ENCODE measurements at places on chromosomes 16 and 17.

DNA sequence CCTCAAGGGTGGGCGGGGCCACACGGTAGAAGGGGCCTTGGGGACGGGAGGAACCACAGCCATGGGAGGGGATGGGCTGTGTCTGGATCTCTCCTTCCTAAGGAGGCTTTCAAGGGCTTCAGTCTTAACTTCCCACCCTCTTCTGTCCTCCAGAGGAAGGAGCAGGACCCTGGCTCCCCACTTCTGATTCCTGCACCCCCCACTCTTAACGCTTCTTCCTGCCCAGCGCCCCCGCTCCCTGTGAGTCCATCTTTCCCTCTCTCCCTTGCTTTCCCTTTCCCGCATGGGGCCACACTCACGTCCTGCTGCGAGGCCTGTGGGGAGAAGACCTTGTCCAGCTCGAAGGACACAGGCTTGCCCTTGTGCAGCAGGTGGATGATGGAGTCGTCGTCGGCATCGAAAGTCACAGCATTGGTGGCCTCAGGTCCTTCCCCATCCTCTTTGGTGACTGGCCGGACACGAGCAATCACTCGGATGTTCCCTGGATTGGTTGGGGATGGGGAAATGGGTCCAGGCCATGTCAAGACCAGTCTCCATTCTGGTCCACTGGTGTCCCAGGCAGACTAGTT is 29.7 kb downstream of the KATNB1 start:
- no peak for DNase-seq
- no peak overlapping the region for H3K4me3 ChIP-seq
- no peak overlapping the region for H3K27ac ChIP-seq
- H3K36me3 ChIP-seq: peaks cover 6% of the 10 kb centered on the region
- H3K27me3 ChIP-seq: no peaks in the 10 kb centered on the region

DNA sequence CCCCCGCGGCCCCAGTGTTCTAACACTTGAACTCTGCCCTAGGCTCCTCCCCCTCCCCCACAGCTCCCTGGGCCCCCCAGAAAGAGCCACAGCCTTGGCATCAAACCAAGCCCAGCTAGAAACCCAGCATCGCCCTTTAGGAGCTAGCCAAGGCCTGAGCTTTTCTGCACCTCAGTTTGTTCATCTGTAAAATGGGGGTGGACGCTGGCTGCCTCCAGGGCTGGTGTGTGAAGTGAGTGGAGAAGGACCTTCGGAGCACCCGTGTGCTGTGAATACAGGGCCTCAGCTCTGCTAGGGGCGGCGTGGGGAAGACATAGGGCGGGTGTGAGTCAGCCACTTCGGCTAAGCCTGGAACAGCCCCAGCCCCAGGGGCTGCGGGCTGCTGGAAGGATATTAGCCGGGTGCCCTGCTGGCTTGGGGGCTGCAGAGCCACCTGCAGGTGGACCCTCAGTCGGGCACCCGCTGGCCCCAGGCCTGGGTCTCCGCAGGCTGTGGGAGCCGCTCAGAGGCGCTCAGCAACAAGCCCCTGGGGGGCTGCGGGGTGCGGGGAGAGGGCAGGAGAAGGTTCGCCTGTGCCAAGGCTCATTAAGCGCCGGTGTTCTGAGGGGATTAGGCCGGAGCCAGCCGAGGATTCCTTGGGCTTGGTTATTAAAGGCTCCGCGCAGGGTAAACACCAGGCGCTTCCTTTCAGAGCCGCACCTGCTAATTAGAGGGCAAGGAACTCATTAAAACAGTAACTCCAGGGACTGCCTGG is 217.0 kb upstream of the CIBAR2 start:
- no peak for DNase-seq
- H3K4me3 ChIP-seq: no peak overlapping the region
- no peaks in the 10 kb centered on the region for H3K27me3 ChIP-seq
- H3K4me1 ChIP-seq: peaks cover 41% of the 10 kb centered on the region

- H3K4me3 ChIP-seq: no peak overlapping the region
- H3K27ac ChIP-seq: no peak overlapping the region
Measured at GRCh38 chr16:12111223-12111622, 134.7 kb downstream of the SNX29 start.

DNA sequence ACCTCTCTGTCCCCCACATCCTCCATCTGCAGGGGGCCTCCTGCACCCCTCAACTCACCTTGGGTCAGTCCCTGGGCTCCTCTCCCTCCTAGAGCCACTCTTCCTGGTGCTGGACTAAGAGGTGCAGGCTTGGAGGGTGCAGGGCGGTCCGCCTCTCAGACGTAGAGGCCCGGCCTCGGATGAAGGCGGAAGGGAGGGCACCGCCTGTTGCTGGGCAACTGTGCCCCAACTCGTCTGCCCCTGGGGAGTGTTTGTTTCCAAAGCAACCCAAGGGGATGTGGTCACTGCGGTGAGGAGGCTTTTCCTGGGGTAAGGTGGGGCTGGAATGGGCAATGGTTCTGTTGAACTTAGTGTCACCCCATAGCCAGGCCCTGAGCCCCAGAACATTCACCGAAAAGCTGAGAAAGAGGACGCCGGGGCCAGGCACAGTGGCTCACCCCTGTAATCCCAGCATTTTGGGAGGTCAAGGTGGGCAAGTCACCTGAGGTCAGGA is at the start of gene C16orf54:
Gene C16orf54, minus strand, starts transcription at position 138 of the 493 bp plus-strand sequence. CDS start 1,039 bp downstream, outside the sequence.
- no peaks in the 10 kb centered on the region for H3K27me3 ChIP-seq
- H3K27ac ChIP-seq: no peak within 1 kb of the TSS
- no peak for DNase-seq

DNA sequence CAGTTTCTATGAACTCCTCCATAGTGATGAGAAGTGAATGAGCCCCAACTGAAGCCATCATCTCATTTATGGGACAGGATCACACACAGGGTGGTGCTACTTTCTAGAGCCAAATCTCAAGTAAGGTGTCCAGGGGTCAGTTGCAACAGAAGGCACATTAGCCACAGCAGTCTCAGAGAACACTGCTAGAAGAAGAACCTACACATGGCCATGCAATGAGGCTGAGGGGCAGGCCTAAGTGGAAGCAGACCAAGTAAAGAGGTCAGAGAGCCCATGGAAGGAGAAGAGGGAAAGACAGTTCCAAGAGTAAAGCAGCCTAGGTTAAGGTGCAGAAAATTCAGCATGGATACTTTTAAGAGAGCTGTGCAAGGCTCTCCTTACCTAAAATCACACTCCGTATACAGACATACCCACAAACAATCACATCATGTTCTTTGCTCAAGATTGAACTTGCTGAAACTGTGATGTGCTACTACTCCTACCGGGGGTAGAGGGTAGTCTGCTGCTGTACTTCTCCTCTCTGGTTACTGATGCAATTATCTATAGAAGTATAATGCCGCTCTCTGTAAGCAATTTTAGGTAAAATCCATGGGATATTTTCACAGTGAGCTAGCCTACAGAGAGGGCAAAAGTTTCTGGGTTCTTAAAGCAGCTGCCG is 1.7 kb downstream of the ABCA8 start:
- H3K4me1 ChIP-seq: no peaks in the 10 kb centered on the region
- no peak overlapping the region for H3K27ac ChIP-seq
- no peak overlapping the region for H3K4me3 ChIP-seq
- H3K27me3 ChIP-seq: no peaks in the 10 kb centered on the region
- no peaks in the 10 kb centered on the region for H3K36me3 ChIP-seq

DNA sequence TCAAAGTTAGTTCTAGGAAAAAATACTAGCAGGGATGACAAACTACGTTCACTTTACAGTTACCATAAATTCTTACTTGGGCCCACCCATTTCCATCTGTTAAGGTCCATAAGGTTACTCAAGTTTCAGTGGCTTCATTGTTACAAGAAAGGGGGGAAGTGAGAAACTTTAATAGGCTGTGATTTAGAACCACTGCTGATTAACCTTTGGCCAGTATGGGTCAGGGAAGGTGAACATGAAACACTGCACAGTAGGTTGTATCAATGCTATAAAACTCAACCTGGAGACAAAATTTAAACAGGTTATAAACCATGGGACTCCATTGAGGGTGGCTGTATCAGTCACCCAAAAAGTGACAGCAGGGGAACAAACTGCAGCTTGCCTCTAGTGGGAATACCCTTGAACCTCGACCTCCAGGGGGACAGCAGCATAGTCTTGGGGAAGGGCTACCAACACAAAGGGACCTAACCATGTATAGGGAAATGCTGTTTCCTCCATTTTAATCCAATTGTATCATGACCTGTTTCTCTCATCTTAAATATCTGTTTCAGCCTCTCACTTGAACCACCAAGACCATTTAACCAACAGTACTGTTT is 10.4 kb downstream of the PTRH2 start:
- H3K27ac ChIP-seq: peak overlapping the region; percentile 62
- peaks cover 6% of the 10 kb centered on the region for H3K4me1 ChIP-seq
- H3K4me3 ChIP-seq: no peak overlapping the region
- no peak for DNase-seq

- peaks cover 7% of the 10 kb centered on the region for H3K27me3 ChIP-seq
- peaks cover 5% of the 10 kb centered on the region for H3K4me1 ChIP-seq
- H3K4me3 ChIP-seq: no peak overlapping the region
- no peak for DNase-seq
- no peak overlapping the region for H3K27ac ChIP-seq
Measured at GRCh38 chr16:65469116-65469515, 347.3 kb upstream of the CDH11 start.

DNA sequence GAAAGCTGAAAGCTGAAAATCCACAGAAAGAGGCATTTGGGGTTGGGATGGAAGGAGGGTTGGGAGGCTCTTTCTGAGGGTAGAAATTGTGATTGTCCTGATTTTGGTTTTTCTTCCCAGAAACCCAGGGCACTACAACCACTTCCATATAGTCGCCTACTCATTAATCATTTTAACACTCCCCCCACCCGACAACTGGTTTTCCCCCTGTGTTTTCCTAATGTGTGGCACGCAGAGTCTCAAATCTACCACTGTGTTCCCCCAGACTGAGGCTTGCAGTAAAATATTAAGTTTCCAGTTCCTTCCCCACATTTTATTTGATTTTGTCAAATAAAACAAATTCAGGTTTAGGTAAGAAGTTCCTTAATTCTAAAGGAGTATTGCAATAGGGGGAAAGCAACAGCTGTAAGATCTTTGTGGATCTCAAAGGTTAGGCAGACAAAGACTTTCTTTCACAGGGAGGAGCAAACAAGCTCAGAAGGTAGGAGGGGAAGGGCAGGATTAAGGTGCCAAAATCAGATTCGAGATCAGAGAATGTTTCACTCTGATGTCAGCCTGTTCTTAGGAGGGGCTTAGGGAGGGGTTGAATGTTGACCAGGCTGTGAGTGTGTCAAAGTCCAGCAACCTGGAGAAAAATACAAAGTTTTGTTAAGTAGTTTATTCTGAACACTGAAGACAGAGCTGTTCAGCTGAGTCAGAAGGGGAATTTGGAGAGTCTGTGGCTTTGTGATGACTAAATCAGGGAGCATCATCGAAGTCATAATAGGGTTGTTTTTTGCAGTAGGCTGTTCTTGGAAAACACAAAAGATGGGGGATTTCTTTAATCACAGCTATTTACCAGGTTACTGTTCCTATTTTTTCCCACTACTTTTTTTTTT is 3.6 kb downstream of the ZNF267 start:
- H3K4me3 ChIP-seq: peak overlapping the region; percentile 18
- H3K27ac ChIP-seq: peak overlapping the region; percentile 84
- no peak for DNase-seq
- H3K36me3 ChIP-seq: peaks cover 31% of the 10 kb centered on the region
- no peaks in the 10 kb centered on the region for H3K27me3 ChIP-seq
- H3K4me1 ChIP-seq: peaks cover 30% of the 10 kb centered on the region

- H3K27ac ChIP-seq: peak overlapping the region; percentile 100
- peaks cover 9% of the 10 kb centered on the region for H3K27me3 ChIP-seq
- H3K4me3 ChIP-seq: peak overlapping the region; percentile 100
- peaks cover 51% of the 10 kb centered on the region for H3K4me1 ChIP-seq
Measured at GRCh38 chr17:7836596-7837407, 2.8 kb downstream of the KDM6B start.

Measured in type B pancreatic cell (in vitro differentiated cells).